ENCODE measurements at places on chromosomes 3 and 15.
A peak's percentile ranks its signal among the peaks of the same experiment; 100 is the strongest.

DNA sequence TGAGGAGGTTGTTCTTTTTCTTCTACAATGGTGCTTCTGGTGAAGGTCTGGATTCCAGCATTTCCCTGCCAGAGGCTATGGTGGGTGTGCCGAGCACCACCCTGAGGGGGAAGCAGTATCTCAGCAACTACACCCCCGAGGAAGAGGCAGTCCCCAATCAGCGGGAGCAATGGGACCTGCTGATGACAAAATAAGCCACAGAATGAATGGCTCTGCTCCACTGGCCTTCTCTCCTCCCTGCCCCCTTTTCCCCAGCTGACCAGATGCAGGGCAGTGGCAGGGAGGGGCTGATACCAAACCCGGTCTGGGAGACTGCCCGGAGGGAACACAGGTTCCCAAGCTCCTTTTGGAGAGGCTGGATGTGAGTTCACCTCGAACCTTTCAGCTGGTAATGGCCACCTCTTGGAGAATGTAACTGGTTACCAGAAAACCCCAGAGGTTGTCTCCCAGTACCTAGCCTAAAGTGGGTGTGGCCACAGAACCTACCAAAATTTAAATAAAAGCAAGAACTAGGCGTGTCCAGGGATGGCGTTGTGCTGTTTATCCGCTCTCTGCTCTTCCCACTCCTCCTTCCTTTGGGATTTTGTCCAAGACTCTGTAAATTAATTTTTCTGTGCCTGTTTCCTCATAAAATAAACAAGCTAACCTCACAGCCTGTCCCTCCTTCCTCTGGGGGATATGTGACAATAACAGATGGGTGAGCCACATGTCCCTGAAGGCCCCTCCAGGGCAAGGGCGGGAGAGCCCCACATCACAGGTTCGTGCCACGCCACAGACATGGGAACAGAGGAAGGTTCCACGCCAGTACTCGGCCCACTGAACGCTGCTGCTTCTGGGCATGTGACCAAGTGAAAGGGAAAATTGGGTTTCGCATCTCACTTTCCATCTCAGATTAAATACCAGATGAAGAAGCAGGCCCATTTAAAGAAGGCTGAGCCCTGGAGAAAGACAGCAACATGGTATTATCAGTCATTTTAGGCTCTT, 35.1 kb upstream of the SPTBN5 start:
- no peak for DNase-seq

DNA sequence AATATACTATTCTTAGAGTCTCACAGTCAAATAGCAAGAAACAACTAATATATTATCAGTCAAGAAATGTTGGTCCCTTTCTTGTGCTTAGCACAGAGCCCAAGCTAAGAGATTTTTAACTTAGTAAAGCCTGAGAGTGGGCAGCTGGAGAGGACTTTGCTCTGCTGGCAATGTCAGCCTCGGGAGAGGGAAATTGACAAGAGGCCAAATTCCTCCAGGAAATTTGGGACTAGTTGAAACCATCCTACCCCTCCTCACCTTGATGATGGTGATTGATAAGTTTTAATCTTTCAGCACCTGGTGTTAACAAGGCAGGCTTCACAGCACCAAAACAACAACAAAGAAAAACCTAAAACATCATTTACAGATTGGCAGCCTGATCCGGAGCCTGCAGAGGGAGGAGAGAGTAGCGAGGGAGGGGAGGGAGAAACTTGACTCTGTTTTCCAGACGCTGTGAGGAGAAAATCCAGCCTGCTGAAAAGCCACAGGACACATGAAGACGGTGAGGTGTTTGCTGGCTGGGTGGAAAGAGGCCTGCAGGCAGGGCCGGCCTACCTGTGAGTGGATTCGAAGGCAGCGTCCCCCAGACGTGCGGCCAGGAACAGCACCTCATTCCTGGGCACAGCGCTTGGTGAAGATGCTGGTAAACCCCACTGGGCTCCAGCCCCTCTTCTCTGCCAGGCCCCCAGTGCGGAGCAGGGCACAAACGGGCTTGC, 150.9 kb downstream of the LRRC28 start:
- no peak for DNase-seq

GRCh38 chr3:11720304-11720898, 76.7 kb upstream of the VGLL4 start:
- no peak for DNase-seq

DNA sequence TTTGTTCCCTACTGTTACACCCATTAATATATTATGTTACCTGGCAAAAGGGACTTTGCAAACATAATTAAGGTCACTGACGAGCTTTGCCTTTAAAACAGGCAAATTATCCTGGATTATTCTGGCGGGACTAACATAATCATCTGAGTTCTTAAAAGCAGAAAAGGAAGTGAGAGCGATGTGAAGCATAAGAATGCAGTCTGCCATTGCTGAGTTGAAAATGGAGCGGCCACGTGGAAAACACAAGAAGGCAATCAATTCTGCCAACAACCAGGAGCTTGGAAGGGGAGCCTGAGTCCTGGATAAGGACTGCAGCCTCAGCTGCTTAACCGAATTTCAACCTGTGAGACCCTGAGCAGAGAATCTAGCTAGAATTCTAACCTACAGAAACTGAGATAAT, 328.2 kb upstream of the WNT5A start:
- no peak for DNase-seq

GRCh38 chr3:190853464-190853863, 9.0 kb downstream of the GMNC start:
- DNase-seq, result no peak

DNA sequence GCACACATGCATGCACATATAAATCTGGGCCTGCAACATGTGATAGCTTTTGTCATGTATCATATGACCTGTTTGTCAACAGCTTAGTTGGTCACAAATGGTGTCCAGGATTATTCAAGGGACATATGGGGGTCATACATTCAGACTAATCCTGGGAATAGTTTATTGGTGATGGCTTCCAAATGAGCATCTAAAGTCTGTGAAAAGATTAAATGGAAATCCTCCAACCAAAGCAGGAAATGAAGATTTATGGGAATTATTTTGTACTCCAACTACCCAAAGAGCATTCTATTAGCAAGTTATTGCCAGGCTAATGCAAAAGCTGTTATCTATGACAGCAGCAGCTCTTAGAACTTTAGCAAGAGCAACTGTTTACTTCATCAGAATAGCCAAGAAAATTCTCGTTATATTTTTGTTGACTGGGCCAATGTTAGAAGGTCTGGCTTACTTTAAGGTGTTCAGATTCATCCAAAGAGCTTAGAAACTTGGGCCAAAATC, 7.1 kb downstream of the FSTL1 start:
- peak; percentile 38 for DNase-seq

DNA sequence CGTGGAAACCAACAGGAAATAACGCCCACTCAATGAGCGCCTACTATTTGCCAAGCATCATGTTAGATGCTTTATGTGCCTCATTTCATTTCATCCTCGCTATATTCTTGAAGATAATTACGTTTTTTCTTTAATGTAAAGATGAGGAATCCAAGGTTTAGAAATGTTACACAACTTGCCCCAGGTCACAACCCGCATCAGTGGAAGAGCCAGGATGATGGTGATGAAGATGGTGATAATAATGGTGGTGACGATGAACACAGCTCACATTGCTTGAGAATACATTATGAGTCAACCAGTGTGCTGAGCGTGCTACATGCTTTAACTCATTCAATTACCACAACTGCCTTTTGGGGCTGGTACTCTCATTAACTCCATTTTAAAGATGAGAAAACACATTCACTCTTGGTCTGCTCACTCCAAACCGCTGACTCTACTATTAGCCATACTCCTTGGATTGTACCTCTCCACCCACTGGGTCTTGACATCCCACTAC, 21.5 kb upstream of the MYO1E start:
- DNase-seq, result no peak

DNA sequence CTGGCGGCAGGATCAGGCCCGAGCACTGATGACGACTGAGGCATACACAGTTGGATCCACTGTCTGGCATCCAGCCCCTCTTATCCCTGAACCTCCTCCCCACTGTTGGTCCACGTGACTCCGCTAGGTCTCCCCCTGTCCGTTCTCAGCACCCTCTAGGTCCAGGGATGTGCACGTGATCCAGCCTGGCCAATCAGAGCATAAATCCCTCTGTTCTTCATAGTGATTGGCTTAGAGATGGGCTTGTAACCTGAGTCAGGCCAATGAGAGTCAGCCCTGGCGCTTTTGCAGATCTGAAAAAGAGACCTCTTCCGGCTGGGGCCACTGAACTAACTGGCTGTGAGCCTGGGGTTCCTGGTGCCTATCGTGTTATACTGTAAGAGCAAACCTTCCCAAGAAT, 20.5 kb upstream of the IQSEC1 start:
- no peak for DNase-seq

GRCh38 chr3:53337167-53337940, 10.0 kb downstream of the DCP1A start:
- no peak for DNase-seq

- DNase-seq, result no peak
Observed at GRCh38 chr3:64360280-64360679, 135.0 kb upstream of the PRICKLE2 start.

Measured in NCI-H446 (cell line).